Renal pelvis (tissue), 12 donors: ENCODE measurements at places on chromosomes 12 and 14.
A peak's percentile ranks its signal among the peaks of the same experiment; 100 is the strongest.

- no peak for DNase-seq
Observed at GRCh38 chr12:124399622-124400021, 104.7 kb downstream of the RFLNA start.

- peak; percentile 67 for DNase-seq
Observed at GRCh38 chr12:45130881-45131281, 80.0 kb upstream of the DBX2 start.

GRCh38 chr14:27389402-27389801 lies 791.6 kb upstream of the NOVA1 start:
- DNase-seq: no peak

GRCh38 chr12:20482491-20483054 lies 114.2 kb downstream of the PDE3A start:
- DNase-seq: peak; percentile 35

GRCh38 chr14:105422695-105423487 lies 3.3 kb downstream of the MTA1 start:
- DNase-seq: no peak
